ENCODE measurements at places on chromosomes 2 and 18.

DNA sequence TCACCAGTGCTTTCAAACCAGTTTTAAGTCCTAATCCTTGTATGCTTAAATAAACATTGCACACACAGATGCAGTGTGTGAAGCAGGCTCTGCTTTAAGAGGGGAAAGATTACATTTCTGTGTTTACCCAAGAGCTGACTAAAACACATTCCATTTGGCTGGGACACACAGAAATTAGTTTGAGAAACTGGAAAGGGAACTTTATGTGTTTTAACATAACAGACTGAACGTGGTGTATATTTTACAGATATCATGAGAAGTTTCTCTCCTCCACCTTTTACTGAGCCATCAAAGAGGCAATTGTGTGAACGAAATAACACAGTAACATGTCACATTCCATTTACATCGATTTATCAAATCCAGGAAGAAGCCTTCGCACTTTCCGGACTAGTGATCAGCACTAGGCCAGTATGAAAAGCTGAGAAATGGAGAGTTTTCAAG is 121.8 kb downstream of the MAIP1 start:
- no peak for DNase-seq

DNA sequence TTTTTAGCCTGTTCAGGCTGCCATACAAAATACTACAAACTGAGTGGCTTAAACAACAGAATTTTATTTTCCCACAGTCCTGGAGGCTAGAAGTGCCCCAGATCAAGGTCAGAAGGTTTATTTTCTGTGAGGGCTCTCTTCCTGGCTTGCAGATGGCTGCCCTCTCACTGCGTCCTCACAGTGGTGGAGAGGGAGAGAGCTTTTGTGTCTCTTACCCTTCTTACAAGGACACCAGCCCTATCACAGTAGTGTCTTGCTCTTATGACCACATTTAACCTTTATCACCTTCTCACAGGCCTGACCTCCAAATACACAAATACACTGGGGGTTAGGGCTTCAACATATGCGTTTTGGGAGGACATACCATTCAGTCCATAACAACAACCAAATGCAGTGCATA is 11.7 kb downstream of the WDR7 start:
- DNase-seq, result no peak

GRCh38 chr2:16102976-16103380 is 162.6 kb downstream of the MYCN start:
- DNase-seq, result no peak

DNA sequence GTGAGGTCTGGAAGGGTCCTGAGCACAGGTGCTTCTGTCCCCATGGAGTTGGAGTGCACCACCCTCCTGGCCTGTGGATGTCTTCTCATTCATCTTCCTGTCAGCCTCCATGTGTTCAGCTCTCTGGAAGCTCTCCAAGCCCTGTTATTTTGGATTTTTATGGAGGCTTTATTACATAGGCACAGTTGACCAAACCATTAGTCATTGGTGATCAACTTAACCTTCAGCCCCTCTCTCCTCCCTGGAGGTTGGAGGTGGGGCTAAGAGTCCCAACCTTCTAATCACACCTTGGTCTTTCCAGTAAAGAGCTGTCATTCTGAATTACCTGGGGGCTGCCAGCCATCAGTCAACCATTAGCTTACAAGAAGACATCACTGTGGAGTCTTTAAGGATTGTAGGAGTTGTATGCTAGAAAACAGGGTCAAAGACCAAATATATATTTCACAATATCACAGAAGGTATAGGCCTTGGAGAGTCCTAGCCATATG is 7.5 kb upstream of the MCFD2 start:
- DNase-seq, result no peak

GRCh38 chr2:145812165-145812554 is 1292.2 kb upstream of the ZEB2 start:
- DNase-seq, result no peak

DNA sequence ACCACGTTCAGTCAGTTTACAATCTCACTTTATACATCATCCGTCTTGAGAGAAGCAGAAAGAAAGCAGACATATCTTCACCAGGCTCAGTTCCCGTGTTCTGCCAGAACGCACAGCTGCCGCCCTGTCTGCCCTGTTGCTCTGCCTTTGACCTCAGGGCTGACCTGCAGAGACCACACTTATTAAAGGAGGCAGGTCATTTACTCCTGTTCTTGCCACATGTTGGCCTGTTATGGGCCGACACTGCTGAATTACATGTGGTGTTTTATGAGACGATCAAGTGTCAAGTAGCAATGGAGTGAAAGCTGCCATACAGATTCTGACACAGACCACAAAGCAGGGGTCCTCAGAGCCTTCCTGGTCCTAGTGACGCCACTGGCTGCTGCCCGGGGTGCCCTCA is 232.2 kb downstream of the TTC32 start:
- DNase-seq, result no peak

DNA sequence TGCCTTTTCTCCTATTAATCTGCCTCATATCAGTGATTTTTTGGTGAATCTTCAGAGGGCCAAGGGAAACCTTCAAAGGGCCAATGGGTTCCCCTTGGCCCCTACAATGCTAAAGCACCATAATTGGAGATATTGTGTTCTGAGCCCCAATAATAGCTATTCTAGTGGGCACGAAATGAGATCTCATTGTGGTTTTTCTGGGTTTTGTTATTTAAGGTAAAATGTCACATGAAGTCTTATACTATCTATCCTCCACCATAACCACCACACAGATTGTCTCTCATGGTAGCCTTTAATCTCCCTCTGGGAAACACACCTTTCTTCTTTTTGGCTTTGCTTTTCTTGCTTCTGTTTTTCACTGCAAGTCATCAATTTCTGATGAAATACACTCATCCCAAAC is 152.8 kb downstream of the B3GNT2 start:
- no peak for DNase-seq

DNA sequence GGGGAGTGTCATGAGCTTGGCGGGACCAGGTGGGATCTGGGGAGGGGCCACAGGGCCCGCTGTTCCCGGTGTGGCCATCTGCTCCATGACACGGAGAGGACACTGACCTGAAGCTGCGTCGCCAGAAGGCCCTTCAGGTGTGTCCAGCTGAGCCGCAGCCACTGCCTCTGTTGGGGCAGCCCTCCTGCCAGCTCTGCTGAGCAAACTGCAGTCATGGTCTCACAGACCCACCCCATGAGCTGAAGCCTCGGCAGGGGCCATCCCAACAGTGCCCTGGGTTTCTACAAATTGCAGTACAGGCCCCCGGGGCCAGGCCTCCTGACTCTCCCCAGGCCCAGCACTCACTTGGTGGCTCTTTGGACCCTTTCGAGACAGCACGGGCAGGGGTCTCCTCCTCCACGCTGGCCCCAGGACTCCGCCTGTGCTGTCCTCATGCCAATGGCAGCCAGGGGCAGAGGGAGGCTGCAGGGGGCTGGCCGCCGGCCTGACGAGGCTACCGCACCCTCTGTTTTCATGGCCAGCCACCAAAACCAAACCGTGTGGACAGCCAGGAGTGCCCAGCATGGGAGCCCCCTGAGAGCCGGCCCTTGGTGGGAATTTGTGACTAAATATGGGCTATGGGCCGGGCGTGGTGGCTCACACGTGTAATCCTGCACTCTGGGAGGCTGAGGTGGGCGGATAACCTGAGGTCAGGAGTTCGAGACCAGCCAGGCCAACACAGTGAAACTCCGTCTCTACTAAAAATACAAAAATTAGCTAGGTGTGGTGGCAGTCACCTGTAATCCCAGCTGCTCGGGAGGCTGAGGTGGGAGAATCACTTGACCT is 175.2 kb upstream of the SALL3 start:
- DNase-seq, result no peak

DNA sequence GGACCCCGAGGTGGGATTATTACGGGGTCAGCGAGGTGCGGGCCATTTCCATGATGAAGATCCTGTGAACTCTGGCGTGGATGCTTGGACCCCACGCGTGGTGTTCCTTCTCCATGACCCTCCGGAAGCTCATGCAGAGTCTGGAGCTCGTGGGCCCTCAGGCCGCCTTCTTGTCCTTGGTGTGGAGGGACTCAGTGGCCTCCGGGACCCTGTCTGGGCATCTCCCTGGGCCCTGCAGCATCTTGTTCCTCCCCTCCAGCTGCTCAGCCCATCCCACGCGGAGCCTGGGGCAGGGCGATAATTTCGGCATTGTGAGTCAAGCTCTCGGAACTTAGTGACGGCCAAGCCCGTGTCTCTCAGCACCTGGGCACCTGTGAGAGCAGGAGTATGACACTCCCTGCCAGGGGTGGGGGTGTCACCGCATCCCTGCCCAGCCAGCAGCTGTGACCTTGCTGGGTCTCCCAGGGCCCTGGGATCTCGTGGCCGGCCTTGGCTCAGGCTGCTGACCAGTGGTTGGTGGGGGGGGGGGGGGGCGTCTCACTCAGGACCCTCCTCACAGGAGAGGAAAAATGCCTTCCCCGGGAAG is 24.6 kb downstream of the RTP5 start:
- DNase-seq, result no peak

All from GM10248 (cell line).